Stimulated activated naive CD4-positive, alpha-beta T cell treated with Interleukin-2 at 50 U/mL for 16 hours (primary cell): ENCODE measurements at places on chromosomes 12 and 14.

GRCh38 chr12:121949648-121950397, 31.4 kb downstream of the CFAP251 start:
- DNase-seq, result no peak

GRCh38 chr12:15996254-15996653, 85.1 kb downstream of the DERA start:
- no peak for DNase-seq

DNA sequence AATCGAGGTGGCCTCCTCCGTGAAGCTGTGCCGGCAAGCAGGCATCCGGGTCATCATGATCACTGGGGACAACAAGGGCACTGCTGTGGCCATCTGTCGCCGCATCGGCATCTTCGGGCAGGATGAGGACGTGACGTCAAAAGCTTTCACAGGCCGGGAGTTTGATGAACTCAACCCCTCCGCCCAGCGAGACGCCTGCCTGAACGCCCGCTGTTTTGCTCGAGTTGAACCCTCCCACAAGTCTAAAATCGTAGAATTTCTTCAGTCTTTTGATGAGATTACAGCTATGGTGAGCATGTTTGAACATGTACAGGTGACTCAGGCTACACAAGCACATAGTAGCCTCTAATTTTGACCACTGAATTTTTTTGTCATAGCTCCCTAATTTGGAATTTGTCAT, 59.7 kb downstream of the ATP2A2 start:
- DNase-seq, result no peak

DNA sequence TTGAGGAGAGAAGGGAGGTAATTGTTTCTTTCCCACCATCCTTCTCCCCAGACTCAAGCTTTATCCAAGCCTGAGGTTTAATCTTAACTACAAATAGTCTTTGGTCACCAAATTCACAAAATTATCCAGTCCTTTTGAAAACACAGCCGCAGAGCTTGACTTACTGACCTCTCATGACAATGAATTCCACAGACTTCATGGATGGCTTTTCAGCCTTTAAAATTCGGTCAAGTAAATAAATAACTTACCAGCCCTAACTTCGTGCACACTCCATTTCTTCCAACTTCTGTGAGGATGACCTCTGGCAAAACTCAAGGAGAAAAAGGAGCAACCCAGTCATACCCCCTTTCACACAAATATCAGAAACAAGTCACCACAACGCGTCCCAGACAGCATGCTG, 137.0 kb upstream of the CDKN3 start:
- DNase-seq, result no peak

DNA sequence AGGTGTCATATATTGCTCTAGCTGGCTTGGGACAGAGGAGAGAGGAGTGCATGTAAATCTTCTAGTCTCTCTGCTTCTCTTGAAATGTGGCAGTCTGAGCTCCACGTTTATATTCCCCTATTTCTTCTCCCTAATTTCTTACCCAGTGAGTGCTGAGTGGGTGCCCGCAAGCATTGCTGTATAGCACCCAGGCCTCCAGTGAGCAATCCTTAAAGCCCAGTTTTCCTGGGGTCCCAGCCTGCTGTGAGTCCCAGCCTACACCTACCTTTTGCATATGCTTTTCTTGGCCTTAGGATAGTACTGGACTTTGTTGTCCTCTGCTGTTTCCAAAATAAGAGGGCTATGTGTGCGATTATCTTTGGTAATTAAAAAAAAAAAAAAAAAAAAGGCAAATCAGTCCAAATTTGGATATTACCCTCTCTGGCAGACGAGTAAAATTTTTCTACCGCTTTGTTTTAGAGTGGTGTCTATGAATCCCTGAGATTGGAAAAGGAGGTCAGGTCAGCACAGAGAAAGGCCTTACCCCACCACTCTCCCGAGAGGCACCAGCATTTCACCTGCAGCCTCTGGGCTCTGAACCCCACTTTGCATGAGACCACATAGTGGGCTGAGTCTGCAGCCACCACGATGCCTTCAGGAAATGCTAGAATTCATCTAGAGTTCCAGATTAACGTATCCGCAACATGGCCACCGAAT, 1.1 kb downstream of the MGST1 start:
- DNase-seq, result no peak

DNA sequence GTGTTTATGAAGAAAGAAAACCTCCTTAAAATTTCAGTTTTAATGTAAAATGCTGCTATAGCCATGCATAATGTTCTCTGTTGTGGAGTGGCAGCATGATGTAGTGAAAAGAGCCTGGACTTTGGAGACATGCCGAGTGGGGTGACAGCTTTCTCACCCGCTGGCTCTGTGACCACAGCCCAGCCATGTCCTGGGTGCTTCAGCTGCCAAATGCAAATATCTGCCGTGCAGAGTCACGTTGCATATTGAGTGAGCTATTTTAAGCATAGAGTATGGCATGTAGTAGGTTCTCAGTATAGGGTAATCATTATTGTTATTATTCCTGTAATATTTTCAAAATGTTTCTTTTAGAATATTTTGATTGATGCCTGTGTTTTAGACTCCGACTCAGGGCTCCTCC, 15.5 kb upstream of the TCTN2 start:
- no peak for DNase-seq

DNA sequence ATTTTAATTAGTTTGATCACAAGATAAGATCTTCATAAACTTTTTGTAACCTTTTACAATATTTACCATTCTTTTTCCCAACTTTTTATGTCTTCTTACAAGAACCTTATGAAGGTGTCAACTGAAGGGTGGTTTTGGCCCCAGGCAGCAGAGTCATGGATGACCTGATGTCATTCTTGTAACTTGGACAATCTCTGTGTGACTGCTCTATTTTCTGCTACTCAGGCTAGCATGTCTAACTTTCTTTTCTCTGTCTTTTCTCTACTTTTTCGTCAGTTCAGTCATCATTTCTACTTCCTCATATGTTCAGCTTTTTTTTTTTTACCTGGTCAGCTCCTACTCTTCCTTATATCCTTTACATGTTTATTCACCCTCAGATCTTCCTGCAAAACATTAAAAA, 150.7 kb upstream of the PTPRQ start:
- DNase-seq, result no peak

- no peak for DNase-seq
Observed at GRCh38 chr12:2268471-2269286, 215.9 kb downstream of the CACNA1C start.

DNA sequence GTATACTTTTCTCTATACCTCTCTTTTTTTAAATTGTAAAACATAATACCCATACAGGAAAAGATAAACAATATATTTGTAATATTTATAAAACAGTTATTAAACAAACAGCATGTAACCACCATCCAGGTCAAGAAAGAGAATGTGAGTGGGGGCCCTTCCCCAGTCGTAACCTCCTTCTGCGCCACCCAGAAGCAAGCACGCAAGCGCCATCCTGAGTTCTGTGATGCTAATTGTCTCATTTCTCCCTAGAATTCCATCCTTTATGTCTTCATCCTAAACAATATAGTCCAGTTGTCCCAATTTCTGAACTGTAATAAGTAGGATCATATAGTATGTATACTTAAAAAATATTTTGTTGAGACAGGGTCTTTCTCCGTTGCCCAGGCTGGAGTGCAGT, 129.5 kb downstream of the EXOC5 start:
- no peak for DNase-seq
